ENCODE measurements at places on chromosomes 11 and 22.

- DNase-seq = no peak
These were observed 946.9 kb downstream of the BRD1 start for GRCh38 chr22:48880749-48881148.

GRCh38 chr11:363948-364761, 5.1 kb upstream of the B4GALNT4 start:
- no peak for DNase-seq

DNA sequence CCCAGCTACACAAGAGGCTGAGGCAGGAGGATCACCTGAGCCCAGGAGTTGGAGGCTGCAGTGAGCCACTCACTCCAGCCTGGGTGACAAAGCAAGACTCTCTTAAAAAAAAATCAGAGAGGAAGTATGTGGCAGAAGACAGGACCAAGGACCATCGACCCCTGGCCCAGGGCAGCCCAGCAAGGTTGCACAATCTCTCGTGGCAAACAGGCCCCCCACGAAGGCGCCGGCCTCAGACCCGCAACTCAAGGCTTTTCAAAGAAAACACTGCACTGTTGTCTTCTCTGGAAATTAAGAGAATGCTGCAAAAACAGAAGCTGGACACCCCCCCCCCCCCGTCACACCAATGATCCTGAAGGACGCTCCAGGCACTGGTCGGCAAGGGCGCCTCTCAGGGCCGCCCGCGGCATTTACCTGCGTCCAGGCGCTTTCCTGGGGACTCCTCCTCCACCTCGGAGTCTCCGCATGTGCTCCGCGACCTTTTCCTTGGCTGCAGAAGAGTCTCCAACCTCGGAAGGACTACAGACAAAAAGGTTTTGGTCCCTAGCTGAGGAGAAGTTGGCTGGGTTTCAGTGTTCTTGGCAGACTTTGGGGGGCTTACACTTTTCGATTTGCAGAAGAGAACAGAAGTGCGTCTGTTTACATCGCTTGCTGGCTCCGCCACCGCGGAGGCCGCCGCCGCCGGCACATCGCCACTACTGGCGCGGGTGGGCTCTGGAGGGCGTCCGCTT, 40.5 kb downstream of the BRD1 start:
- DNase-seq = no peak

GRCh38 chr11:70144262-70144661, 58.8 kb upstream of the FADD start:
- no peak for DNase-seq

DNA sequence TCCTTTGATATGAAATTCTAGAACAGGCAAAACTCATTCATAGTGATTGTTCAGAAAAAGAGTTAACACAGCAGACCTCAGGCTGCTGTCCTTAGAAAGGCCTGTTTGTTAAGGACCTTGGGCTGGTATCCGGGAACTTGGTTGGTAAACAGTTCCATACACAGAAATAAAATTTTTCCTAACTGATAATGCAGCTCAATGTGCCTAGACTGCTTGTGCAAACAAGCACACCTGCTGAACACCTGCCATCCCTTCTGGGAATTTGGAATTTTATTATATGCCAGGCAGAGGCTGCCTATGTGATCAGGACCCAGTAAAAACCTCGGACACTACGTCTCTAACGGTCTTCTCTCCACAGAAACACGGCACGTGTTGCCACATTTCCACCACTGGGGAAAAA, 11.5 kb downstream of the THAP12 start:
- DNase-seq = no peak

DNA sequence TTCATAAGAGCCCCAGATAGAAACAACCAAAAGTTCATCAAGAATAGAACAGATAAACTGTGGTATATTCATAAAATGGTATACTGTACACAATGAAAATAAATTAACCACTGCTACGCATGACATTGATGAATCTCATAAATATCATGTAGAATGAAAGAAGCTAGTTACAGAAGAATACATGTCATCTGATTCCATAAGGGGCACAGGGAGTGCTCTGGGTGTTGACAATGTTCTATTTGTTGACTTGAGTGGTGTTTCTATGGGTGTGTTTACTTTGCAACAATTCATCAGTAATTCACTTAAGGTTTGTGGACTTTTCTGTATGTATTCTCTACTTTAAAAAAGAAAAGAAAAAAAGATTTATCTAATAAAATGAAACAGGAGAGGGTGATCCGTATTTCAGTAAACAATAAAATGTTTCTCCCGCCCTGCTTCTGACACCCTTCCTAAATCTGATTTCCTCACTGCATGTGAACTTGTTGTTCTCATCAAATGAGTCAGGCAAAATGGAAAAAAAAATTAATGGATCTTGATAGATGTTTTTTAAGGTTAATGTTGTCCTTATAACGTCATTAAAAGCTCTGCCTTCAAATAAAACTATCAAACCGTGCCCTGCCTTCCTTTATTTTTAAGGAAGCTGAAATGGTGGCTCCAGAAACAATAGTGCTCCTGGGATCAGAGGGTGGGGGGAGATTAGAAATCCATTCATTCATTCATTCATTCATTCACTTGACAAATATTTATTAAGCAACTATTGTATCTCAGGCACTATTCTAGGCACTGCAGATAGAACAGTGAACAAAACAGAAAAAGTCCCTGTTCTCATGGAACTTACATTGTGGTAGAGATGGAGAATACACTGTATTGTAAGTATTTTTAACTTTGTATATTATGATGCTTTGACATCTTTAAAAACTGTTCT, 77.2 kb upstream of the CD44 start:
- DNase-seq = no peak

GRCh38 chr11:81647374-81647773, 1086.3 kb downstream of the FAM181B start:
- no peak for DNase-seq

GRCh38 chr11:62427630-62428233, 8.9 kb downstream of the SCGB1A1 start:
- no peak for DNase-seq

GRCh38 chr11:126510621-126511370, 155.3 kb downstream of the ST3GAL4 start:
- no peak for DNase-seq

GRCh38 chr22:30601464-30601863, 5.5 kb upstream of the TCN2 start:
- no peak for DNase-seq

DNA sequence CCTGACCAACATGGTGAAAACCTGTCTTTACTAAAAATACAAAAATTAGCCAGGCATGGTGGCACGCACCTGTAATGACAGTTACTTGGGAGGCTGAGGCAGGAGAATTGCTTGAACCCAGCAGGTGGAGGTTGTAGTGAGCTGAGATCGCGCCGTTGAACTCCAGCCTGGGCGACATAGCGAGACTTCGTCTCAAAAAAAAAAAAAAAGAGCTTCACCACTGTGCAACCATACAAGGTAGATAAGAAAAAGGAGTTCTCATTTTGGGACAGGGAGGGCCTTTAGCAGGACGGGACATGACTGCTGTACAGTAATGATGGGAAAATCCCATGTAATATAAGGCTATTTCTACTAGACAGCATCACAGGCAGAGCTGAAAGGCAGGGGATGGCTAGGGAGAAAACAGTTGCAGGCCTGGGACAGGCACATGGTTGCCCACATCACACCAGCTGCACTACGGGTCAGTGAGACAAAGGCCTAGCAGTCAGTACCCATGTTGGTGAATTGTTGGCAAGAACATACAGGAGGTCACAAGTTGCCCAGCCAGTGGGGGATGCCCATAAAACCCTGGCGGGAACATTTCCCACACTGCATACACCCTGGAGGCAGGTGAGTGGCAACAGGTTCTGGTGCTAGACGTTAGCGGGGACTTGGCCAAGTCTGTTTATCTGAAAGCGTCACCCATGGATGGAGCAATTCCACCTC, 5.4 kb downstream of the TANGO2 start:
- DNase-seq = no peak

GRCh38 chr11:110453684-110454354, 24.1 kb downstream of the FDX1 start:
- no peak for DNase-seq

DNA sequence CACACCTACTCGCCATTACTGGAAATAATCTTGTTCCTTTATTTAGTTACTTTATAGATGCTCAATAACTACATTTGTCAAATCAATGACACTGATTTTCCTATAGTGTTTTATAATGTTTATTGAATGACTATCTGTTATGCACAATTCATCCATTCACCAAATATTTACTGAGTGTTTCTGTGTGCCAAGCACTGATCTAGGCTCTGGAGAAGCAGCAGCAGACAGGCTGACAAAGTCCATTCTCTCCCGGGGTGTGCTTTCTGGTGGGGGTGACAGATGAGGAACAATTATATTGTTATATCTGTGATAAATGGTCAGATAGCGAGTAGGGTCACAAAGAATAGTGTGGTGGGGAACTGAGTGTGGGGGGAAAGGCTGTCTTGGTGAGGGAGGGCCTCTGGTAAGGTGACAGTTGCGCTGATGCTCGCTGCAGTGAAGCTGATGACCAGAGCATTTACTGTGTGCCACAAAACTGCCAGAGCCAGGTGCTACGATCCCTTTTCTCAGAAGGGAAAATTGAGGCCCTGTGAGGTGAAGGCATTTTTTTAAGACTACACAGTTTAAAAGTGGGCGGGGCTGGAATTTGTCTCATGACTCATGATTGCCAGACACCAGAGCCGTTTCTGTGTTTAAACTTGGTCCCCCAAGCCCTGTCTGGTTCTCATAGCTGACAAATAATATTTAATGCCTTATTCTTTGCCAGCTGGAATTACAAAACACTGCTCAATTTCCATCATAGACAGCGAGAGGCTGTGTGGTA, 10.2 kb downstream of the PACS1 start:
- DNase-seq = no peak

- DNase-seq = peak; percentile 26
These were observed 15.1 kb upstream of the RGL4 start for GRCh38 chr22:23675502-23676415.

- DNase-seq = no peak
These were observed 635.5 kb upstream of the CCDC90B start for GRCh38 chr11:83921447-83922192.

DNA sequence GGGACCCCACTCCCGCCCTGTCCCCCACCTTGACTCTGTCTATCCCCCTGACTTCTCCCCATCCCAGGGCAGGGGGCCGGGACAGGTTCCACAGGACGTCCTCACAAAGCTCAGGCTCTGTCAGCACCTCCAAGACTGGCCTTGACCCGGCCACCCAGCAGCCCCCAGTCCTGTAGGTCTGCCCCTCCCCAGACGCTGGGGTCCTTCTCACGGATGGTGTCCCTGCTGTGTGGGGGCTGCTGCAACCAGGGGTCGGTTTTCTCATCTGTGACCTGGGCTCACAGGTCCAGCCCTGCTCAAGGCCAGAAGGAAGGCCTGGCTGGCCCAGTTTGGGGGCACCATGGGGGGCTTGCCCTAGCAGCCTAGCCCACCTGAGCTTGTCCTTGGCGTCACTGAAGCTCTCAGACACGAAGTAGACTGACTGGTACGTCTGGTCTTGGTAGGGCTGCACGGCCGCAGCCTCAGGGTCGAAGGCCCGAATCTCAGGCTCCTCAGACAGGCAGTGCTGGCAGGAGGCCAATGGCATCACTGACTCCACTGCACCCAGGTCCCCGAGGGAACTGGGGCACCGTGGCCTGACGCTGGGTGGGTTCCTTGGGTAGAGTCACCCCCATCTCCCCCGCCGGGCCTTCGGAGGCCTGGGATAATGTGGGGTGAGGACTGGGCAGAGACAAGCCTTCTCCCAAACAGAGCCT, 4.0 kb upstream of the INS start:
- no peak for DNase-seq

GRCh38 chr11:74678591-74679512, 52.4 kb downstream of the CHRDL2 start:
- no peak for DNase-seq

GRCh38 chr11:47131136-47131535, 45.5 kb downstream of the ARFGAP2 start:
- DNase-seq = no peak

GRCh38 chr11:34408580-34409172, 30.1 kb upstream of the CAT start:
- no peak for DNase-seq

GRCh38 chr22:27323661-27324060, 477.9 kb downstream of the MN1 start:
- no peak for DNase-seq

DNA sequence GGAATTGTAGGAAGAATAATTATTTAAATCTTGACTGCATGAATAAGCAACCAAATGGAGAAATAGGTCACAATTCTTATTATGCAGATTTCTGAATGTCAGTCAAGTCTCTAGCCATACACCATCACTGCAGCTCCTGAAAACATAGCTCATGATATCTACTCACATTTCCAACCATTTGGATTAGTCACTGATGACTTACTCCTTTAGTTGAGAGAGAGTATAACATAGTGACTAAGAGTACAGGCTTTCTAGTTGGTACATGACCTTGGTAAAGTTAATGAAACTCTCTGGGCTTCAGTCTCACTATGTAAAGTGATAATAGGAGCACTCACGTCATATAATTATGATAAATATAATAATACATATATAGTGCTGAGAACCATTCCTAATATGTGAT, 265.2 kb downstream of the KCNA4 start:
- no peak for DNase-seq

DNA sequence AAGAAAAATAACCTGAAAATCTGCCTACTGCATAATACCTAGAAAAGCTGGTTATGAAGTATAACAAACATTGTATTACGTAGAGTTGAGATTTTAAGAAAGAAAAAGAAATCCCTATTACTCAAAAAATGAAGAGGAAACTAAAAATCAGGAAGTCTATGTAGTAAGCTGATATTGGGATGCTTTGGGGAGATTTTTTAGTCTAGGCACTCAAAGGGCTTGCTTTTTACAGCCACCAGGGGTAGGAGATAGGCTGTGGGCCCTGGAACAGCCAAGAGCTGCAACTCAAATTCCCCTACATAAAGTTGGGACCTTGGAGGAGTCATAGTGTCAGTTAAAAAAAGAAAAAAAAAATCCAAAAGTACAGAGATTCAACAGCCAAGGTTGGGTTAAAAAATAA, 90.4 kb downstream of the RELT start:
- DNase-seq = no peak

DNA sequence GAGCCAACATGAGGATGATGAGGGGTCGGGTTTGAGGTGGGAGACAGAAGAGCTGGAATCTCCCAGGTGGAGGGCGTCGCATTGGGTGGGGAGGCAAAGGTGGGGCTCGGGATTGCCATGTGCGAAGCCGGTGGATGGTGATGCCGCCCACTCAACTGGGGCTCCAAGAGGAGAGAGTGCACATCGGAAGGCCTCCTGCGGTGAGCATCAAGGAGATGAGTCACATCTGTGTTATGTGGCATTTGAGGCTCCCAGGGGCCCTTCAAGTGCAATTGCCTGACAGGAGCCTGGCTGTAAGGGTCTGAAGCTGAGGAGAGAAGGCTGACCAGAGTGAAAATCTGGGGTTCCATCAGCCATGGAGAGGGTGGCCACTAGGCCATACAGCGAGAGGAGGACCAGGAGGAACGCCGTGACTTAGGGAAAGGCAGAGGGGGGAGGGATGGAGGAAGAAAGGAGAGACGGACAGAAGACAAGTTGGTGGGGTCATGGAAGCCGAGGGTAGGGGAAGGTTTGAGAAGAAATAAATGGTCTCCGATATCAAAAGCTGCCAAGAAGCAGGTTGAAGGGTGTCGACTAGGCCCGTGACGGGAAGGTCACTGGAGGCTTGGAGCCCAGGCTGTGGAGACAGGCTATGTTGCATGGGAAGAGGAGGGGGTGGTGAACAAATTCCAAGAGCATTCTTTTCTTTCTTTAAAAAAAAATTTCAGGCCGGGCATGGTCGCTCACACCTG, 21.3 kb downstream of the RASD2 start:
- no peak for DNase-seq

GRCh38 chr22:38172832-38173640, 8.6 kb downstream of the PLA2G6 start:
- no peak for DNase-seq

- no peak for DNase-seq
These were observed 2.7 kb downstream of the TMEM123 start for GRCh38 chr11:102449651-102450570.

GRCh38 chr11:47379317-47379716, 970 bp upstream of the SPI1 start:
- no peak for DNase-seq

Measured in epithelial cell of proximal tubule (primary cell).